Transverse colon (tissue), 4 donors: ENCODE measurements at places on chromosomes 1 and 21. TPM values are rescaled to one million over a fixed set of nuclear protein-coding genes. Genes with fewer than 3 reads are reported as not detected.

Gene KLHDC9
- total RNA-seq = 16.9 TPM

DNA sequence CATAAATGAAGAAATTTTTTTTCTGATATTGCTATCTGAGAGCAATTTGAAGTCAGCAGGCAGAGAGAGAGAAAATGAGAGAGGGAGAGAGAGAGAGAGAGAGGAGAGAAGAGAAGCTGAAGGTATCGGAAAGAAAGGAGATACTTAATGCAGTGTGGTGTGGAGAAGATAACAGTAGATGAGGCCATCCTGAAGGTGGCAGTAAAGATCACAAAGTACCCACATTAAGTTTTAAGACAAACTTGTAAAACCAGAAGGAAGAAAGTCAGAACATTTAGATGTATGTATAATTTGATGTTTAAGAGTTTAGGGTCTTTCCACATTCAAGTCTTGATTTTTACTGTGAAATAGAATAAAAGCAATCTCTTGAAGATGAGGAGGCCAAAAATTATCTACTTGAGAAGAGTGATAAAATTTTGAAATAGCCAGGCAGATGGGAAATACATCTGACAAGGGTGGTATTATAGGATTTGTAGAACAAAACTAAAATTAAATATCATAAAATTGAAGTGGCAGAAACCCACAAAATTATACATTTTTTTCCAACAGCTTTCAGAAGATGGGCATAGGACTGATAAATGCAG is 1753.4 kb downstream of the MRPL39 start:
- DNase-seq = no peak

DNA sequence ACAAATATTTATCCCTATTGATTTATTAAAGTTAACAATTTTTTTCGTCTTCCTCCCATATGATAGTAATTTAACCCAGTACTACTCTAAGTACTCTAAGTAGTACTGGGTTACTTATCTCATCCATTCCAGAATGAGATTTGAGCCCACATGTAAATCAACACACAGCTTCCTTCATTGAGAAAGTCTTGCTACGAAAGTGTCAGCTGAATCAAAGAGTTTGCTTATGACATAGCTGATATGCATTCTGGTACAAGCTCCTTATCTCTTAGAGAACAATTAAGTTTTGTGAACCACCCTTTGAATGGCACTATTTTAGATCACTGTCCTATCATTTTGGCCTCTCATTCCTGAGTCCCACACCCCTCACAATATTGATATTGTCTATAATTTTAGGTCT is 2.4 kb upstream of the SLC44A3 start:
- no peak for DNase-seq

DNA sequence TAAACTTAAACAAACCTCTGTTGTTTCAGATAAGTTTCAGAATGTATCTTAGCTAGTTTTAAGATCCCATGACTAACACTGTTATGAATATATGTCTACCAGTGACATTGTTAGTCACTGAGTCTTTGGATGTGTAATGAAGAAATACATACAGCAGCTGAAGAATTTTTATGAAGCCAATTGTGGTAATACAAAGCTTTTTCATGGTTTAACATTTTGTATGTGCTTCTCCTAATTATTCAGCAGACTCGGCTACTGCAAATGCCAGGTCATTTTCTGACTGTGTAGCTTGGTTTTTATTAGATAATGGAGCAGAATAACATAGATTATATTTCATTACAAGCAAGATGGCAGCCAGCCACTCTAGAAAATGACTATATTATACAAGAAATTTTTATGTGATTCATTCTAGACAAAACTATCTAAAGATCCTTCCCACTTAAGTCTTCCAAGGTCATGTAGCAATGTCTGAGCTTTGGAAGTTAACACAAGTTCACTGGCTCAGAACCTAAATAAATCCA is 147.8 kb downstream of the TNFSF18 start:
- no peak for DNase-seq

GRCh38 chr1:231899046-231899445 is 272.5 kb downstream of the DISC1 start:
- DNase-seq = no peak

Gene ARL8A
- 22.3 TPM for total RNA-seq

Gene OR2M5
- not detected for total RNA-seq

Gene TMEM200B
- total RNA-seq = 1.6 TPM

DNA sequence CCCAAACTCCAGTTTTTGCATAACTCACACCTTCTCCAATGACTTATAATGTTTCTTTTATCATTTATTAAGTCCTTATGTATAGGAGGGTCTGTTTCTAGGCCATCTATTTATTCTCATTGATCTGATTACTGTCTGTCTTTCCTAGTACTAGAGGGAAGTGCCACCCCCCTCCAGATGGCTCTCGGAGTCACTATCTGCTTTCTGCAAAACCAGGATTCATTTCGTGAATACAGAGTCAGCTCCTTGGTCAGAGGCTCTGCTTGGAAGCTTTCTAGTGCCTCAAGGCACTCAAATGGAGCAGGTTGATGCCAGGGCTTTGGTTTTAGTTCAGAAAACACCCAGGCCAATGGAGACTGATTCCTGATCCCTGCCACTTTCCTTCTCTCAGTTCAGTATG is 102.3 kb upstream of the CD34 start:
- DNase-seq = no peak

Gene AKNAD1
- total RNA-seq = not detected

- DNase-seq = no peak
Observed at GRCh38 chr1:87284456-87285240, 44.0 kb upstream of the LMO4 start.

Gene PDC
- total RNA-seq = not detected

Gene MAPKAPK2
- total RNA-seq = 49.4 TPM

Gene CASQ1
- total RNA-seq = not detected

DNA sequence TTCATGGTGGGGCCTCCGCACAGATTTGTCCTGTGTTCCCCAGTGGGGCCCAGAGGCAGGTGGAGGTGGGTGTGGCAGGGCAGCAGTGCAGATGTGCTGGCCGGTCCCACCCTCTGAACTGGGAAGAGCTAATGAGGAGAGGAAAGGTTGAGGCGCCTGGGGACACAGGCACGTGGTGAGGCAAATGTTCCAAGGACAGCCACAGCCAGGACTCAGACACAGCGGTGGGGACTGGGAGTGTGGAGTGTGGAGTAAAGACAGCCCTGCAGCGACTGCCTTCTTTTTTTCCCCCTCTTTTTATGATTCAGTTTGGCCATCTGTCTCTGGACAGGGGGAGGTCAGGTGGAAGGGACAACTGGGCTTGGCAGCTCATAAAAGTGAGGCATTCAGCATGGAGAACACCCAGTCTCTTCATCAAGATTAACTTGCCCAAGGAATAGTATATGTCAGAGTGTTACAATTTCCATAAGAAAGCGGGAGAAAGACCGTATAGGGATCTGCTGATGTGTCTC is 104.2 kb upstream of the GCLM start:
- DNase-seq = no peak

DNA sequence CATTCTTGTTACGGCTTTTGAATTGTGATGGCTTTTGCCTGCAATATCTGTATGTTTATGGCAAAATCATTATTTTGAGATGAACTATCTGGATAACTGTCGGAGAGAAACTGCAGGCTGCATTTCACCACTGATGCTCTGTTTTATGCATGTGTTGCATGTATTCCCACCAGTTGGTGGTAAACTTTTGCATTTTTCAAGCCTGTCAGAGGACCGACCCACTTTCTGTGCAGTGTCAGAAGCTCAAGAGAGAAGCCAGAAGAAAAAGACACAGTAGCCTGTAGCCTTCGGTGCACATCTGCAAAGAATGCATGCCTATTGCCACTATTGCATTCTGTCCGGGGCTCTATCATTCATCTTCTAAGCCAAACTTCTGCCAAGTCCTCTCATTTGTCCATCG is 41.6 kb downstream of the OLIG1 start:
- no peak for DNase-seq

- no peak for DNase-seq
Observed at GRCh38 chr1:192171123-192171522, 12.9 kb downstream of the RGS18 start.

DNA sequence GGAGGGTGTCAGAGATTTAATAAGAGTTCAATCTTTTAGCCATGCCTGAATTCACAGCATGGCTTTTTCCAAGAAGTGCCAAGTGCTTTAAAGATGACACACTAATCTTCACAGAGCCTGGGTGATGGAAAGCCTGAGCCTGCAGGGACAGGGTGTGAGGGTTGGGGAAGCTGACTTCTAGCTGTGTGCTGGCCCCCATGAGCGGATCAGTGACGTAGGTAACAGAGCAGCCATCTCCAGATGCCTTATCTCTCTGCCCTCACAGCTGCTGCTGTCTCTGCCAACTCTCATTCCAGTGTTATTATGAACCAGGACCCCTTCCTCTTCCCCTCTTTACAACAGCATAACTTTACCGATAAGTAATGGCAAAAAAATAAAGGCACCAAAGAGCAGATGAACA is 30.6 kb downstream of the FAM78B start:
- no peak for DNase-seq

DNA sequence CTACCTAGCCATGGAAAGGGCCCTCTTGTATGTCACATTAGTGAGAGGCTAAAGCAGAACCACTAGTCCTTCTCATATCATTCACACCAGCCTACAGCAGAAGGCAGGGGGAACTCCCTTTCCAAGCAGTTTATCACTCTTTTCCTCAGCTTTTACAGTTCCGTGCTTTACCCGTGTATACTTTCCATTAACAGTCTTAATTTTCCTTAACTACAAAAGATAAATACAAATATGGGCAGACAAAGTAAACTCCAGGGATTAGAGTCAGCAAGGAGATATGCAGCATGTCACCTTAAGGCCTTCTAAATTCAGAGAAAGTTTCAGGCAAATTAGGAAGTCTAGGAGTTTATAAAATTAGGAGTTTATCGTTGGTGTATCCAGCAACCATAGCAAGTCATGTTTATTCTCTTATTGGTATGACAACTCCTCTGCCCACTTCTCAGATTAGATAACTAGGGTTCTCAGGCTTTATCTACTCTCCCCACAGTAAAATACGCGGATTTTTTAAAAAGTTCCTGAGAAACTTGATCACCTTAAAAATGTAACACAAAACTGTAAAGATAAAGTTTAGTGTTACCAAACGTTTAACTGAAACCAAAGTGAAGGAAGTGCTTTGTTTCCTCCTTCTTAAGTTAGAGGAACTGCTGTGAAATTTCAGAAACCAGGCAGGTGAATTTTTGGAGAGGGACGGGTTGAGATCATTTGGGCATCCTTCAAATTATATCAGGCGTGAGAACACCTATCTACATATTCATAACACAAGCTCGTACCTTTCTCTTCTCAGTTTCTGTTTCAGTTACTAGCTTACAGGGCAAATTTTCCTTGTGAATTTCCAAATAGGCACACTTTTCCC is 42.7 kb upstream of the SLC19A2 start:
- DNase-seq = no peak

DNA sequence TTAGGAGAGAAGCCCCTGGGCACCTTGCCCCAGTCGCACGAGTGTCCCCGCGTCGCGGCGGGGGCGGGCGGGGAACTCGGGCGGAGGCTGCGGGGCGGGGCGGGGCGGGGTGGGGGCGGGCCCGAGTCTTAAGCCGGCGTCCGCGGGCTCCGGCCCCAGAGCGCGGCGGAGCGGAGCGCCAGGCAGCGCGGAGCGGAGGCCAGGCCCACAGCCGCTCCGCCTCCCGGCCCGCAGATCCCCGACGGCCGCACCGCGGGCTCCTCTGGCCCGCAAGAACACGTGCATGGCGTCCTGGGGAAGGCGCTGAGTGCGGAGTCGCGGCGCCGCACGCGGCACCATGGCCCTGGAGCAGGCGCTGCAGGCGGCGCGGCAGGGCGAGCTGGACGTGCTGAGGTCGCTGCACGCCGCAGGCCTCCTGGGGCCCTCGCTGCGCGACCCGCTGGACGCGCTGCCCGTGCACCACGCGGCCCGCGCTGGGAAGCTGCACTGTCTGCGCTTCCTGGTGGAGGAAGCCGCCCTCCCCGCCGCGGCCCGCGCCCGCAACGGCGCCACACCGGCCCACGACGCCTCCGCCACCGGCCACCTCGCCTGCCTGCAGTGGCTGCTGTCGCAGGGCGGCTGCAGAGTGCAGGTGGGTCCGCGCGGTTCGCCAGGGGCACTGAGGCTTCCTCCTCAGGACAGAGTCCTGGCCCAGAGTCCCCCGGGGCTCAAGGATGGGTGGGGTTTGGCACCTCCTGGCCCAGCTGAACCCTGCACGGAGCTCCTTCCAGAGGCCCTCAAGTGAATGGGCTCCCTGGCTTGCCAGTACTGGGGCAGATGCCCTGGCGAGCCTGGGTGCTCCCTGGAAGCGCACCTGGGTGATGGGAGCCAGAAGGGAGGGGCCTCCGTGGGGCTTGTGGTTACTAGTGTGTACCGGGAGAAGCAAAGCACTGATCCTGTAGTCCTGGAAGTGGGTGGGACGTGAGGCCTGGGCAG is at the start of gene ESPN:
ESPN (plus strand) TSS at position 158 of the 975 bp plus-strand sequence; CDS start at position 338, 180 bp downstream.
- no peak for DNase-seq

Gene DIO1
- total RNA-seq = not detected

DNA sequence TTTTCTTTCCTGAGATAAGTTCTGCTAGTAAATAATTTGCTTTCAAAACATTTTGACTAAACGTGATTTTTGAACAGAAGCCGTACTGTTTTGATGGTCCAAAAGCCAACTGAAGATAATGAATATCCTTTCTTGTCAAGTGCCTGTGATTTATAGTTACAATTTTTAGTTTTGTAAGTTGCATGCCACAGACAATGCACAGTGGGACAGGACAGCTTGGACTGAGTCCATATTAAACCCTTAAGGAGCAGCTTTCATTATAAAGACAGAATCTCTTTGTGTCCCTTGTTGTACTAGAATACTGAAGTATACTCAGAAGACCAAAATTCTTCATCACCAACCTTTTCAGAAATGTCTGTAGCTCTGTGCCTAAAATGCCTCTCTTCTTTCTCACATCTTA is 92.2 kb downstream of the LTN1 start:
- DNase-seq = no peak

DNA sequence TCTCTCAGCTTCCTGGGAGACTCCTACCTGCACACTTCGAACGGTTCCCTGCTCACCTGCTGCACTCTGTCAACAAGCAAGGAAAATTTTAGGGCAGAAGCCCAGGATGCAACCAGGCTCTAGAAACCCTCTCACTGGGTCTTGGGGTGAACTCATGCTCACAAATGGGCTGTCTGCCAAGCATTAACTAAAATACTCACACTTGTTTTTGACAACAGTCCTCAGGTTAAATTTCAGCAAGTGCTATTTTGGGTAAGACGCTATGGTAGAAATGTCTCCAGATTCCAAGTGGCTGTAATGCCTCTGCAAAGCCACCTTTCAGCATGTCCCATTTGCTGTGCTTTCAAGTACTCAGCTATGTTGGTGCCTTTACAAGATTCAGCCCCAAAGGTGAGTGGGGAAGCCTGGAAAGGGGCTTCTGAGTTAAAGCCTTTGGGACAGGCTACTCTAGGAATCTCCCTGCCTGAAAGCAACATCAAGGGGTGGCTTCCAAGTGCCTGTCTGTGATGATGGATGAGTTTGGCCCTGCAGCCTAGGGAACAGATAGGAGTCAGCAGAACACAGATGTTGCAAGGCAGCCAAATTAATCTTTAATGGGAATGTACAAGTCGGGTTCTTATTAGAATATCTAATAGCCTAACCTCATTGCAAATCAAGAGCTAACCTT is 211.9 kb upstream of the SPAG17 start:
- DNase-seq = no peak

GRCh38 chr1:1540090-1540817 is at the start of gene TMEM240:
Gene TMEM240, minus strand, starts transcription at chr1:1540624. Its CDS starts 278 bp downstream, at chr1:1540346.
- DNase-seq = peak; percentile 68

- no peak for DNase-seq
Observed at GRCh38 chr1:178098262-178098661, 4.4 kb downstream of the RASAL2 start.

- no peak for DNase-seq
Observed at GRCh38 chr1:42017259-42017658, 98.5 kb upstream of the HIVEP3 start.

Gene RAB42
- total RNA-seq = 5.3 TPM
